ENCODE measurements at places on chromosomes 3 and 15.

DNA sequence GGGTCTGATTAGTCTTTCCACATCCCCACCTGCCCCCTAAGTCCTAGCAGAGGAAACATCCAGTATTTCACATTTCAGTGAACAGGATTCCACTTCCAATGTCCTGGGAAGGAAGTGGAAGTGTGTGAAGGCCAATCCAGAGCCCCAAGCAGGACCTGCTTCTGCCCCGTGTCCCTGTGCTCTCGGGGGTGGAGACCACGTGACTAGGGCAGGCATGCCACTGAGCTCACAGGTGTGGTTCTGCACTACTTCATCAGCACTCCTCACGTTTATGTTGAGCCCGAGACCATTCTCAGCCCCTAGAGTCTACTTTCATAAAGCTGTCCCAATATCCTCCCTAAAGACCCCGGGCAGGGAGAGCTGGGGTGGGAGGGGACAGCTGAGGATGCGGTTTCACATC is 84.3 kb downstream of the RAB11A start:
- DNase-seq, result no peak

GRCh38 chr3:192727032-192727847 is at the start of gene FGF12:
TSS of gene FGF12 (minus strand) at chr3:192727541.
- DNase-seq, result peak; percentile 87

GRCh38 chr3:60728006-60728405 is 523.2 kb downstream of the FHIT start:
- no peak for DNase-seq

DNA sequence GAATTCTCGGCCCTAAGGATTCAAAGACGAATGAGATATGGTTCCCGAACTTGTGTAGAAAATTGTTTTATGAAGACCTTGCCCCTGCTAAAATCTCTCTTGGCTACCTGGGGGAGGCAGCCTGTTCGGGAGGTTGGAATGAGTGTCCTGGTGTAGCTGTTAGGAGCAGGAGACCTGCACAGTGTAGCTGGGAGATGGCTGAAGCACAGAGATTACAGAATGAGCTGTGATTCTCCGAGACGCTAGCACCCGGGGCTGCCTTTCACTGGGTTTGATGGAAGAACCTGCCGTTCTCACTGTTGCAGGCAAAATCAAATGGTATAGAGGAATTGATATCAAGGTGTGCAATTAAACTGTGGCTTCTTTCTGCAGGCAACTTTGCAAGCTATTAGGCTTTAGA is 68.0 kb downstream of the TRAK1 start:
- no peak for DNase-seq

GRCh38 chr3:69354948-69355347 is 30.9 kb downstream of the FRMD4B start:
- DNase-seq, result no peak

DNA sequence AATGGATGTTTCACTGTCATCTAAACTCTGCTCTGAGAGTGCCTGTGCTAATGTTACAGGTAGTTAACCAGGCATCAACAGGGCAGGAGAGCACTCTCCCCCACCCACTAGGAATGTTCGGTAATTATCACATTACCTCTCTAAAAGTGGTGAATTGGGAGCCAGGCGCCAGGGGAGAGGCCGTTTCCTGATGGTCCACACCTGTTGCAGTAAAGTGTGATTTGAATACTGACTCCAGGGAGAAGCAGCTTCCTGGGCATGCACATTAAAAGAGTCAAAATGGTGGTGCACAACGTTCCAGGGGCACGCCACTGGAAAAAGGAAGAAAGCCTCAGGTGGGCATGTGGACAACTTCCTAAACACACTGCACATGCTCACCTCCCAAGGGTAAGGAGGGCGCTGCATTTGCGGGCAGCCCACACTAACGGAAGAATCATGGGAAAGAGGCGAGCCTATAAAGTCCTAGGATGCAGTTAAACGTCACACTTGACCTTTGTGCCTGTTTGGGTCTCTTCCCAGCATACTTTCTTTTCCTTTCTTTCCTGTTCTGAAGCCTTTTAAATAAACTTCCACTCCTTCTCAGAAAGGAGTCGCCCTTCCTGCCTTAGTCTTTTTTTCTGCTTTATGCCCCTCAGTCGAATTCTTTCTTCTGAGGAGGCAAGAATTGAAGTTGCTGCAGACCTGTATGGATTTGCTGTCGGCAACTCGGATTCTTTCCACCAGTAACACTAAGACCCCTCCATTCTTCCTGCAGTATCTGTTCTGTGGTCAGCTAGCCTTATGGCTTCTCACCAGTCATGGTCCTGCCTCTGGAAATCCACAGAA is 28.9 kb upstream of the GPD1L start:
- no peak for DNase-seq

- no peak for DNase-seq
Observed at GRCh38 chr15:56948764-56949101, 30.3 kb downstream of the TCF12 start.

DNA sequence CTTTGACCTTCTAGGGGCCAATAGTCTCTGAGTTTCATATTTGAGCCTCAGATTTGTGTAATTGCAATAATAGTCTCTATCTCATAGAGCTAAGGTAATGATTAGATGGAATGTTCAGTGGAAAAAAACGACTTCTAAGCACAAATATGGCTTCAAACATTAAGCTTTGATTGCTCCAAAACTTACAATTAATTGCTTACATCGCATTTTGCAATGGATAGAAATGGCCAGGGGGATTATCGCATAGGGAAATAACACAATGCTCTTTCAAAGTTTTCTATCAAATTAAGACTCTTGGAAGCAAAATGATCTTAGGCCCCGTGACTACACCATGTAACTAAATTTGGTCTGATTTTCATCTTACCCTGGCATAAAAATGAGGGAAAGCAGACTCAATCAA is 888.6 kb downstream of the AGBL1 start:
- DNase-seq, result no peak

DNA sequence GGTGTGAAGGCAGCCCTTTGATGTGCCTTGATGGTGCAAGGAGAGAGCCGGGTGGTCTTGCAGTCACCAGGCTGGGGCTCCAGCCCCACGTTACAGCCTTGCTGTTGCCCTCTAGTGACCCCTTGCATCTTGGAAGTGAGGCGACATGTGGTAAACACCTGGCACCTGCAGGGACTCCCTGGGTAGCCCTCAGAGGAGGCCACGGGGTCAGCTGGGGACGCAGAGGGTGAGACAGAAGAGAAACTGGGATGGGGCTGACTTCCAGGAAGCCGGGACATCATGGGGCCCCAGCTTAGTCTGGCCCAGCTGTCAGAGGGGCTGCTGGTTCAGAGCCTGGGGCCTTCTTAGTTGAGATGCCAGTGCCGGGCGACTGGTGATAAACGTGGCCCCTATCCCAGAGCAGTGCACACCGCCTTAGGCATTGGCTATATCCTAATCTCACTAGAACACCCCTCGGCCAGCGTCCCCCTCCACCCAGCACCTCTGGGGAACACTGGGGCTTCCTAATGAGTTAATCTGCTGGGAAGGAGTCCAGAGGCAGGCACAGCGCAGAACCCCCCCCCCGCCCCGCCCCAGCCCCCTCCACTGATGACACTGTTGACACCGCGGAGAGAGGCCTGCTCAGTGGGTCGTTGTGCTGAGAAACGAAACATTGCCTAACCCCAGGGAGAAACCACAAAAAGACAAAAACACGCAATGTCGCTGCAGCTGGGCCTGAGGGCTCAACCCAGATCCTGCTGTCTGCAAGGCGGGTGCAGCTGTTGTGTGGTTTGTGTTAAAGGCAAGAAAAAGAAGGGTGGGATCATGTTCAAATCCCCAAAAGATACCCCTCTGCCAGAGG is 60.5 kb upstream of the KLF13 start:
- peak; percentile 80 for DNase-seq

GRCh38 chr3:94004301-94004910 is 24.0 kb downstream of the STX19 start:
- no peak for DNase-seq

DNA sequence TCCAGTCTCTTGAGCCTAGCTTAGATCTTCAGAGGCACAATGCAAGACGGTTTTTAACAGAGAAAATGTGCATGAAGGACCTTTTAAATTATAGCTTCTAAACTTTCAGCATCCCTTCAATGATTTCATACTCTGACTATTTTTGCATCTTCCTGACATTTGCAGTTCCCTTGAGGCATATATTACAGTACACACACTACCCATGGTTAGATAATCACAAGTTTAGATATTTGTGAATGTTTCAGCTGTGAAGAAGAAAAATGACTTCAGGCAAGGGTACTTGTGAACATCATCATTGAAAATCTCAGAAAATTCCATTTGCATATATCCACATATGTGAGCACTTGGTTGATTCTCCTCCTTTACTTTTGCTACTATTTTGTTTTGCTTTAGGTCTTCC is 341.5 kb downstream of the ROBO2 start:
- DNase-seq, result no peak

DNA sequence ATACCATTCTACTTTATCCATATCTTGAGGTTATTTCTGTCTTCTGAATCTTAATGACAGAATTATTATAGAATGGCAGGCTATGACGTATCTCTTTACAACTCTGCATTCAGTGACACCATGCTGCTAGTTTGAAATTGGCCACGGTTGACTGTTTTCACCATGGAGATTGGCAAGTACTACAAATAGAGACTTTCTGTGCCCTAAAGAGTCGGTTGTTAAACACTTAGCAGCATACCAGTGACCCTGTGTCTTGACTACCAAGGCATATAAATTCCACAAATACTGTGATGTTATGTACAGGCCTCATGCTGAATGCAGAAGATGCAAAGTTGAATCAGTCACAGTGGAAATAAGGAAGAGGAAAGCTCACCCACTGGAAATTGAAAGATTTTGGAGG is 67.0 kb upstream of the CADPS start:
- no peak for DNase-seq

DNA sequence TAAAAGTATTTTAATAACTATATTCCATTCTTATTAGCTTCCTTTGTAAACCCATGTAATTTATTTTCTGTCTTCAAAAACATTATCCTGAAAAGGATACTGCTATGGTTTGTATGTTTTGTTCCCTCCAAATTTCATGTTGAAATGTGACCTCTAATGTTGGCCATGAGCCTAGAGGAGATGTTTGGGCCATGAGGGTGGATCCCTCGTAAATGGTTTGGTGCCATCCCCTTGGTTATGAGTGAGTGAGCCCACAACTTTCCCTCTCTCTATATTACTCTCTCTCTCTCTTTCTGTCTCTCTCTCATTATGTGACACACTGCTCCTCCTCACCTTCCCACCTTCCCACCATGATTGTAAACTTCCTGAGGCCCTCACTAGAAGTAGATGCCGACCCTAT is 357.7 kb downstream of the MFSD1 start:
- no peak for DNase-seq

DNA sequence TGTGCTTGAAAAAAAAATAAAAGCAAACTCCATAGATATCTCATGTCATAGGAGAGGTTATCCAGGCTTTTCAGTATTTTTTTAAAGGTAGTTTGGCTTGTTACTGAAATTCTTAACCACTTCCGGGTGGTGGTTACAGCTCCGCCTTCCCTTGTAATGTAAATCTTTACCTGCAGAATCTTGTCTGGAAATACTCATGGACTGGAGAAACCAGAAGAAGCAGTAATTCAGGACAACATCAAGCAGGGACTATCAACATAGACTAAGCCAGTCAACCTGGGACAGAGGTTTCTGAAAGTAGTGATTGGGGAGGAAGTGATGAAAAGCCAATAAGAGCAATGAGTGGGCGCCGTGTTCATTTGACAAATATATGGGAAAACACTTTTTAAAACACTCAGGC is 78.9 kb upstream of the SKOR1 start:
- DNase-seq, result no peak

DNA sequence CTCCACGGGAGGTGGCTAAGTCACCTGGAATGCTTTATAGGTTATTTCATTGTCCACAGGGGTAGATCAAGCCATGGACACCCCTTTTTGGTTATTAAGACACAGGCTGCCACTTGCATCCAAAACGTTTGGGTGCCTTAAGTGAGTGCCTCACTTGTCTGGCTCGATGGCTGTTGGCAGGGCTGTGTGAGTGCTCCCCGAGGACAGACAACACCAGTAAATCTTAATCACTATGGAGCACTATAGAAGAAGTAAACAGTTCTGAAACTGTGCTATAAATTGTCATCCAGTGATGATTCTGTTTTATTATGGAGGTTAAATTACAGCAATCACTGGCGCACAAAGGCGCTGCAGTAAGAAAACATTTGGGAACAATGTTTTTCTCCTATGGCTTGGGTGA is 215.5 kb downstream of the CACNA2D3 start:
- no peak for DNase-seq

DNA sequence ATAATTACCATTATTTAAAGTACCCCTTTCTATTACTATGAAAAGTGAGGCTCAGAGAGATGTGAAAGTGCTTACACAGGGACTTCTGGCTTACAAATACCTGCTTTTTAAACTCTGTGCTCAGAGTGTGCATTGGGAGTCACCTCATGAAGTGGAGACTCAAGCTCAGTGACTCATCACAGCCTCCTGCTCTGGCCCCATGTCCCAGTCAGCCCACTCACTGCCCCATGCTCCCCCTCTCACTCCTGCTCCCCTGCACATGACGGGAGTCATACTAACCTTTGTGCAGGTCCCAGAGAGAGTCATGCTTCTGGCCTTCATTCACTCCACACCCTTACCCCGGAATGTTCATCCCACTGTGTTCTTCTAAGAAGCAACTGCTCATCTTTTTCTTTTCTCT is 20.2 kb downstream of the CCR1 start:
- no peak for DNase-seq

GRCh38 chr3:22620498-22620897 is 582.6 kb upstream of the UBE2E2 start:
- no peak for DNase-seq

DNA sequence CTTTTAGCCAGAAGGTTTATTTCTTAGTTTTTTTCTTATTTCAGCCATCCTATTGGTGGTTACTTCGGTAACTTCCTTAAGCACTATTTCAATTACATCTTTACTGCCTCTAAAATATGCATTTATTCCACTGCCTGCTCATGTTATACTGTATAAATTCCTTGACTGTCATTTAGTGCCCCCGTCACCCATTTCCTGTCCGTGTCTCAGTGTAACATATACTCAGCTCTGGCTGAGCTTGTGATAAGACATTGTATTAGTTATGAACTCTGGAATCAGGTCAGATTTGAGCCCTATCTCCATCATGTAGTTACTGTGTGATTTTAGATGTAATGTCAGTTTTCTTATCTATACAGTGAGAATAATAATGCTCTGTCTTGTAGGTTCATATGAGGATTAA is 24.2 kb downstream of the PIAS1 start:
- no peak for DNase-seq

- no peak for DNase-seq
Observed at GRCh38 chr15:101097111-101097510, 154.7 kb downstream of the CHSY1 start.

DNA sequence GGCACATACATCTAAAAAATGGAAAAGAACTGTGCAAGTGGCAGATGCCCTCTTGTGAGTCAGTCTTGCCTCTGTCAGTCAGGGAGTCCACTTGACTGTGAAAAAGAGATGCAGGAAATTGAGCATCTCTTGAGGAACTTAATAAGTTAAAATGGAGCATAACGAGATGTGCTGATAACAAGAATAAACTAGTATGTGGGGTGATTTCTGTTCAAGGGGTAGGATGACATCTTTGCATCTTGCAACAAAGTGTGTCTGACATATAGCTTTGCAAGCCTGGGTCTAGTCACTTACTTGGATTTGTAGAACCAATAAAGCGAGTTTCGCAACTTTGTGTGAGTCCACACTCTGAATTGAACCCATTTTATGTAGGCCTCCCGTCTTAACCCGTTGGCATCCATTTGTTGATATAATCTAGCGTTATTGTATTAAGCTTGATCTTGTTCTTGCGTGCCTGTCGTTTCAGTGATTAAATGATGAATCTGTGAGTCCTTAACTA is 2.2 kb downstream of the USP3 start:
- no peak for DNase-seq

- no peak for DNase-seq
Observed at GRCh38 chr3:10472877-10473440, 32.4 kb downstream of the ATP2B2 start.

GRCh38 chr3:120688121-120688520 is 6.1 kb upstream of the HGD start:
- DNase-seq, result no peak

All from femur (tissue), 1 donor.